T-cell (primary cell): ENCODE measurements at places on chromosomes 7 and 10.

- no peak for DNase-seq
Measured at GRCh38 chr7:106347229-106347833, 62.5 kb upstream of the NAMPT start.

DNA sequence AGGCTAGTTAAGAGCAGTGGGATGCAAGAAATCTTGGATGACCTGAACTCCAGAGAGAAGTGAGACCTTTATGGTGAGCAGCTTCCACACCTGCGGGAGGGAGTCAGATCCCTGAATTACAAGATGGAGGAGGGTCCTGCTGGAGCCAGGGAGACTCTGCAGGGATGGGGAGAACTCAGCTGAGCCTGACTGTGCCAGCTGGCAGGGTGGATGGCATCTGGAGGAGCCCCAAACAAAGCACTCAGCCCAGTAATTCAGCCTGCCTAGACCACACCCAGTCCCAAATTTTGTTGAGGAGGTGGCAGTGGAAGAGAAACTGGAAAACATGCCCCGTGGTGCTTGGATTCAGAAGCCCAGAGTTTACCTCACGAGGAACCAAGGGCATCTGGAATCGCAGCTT lies 208.2 kb downstream of the WDR11 start:
- no peak for DNase-seq

GRCh38 chr7:69714886-69715576 lies 116.8 kb downstream of the AUTS2 start:
- DNase-seq, result no peak

- no peak for DNase-seq
Measured at GRCh38 chr10:98533746-98534445, 87.2 kb upstream of the HPS1 start.

- DNase-seq, result no peak
Measured at GRCh38 chr7:142904128-142904527, 18.6 kb upstream of the TRPV6 start.
